RWPE2 (cell line): ENCODE measurements at places on chromosomes 2 and 18.

GRCh38 chr2:112836163-112836560 is 417 bp downstream of the IL1B start:
- no peak for DNase-seq

DNA sequence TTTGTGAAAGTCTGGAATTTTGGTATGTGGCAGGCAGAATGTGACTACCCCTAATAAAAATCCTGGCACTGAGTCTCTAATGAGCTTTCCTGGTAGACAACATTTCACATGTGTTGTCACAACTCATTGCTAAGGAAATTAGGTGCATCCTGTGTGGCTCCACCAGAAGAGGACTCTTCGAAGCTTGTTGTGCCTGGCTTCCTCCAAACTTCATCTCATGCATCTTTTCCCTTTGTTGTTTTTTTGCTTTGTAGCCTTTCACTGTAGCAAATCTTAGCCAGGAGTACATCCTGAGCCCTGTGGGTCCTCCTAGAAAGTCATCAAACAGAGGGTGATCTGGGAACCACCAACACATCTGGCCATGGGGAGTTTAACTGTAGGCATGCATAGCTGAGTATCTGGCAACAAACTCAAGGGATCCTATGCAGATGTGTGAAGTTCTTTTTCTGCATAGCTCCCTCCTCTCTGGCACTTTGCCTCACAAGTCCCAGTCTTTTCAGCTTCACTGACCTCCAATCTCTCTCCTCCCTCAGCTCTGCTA is 42.1 kb upstream of the SERTAD2 start:
- DNase-seq = no peak

GRCh38 chr2:240650254-240650965 is 25.1 kb downstream of the GPR35 start:
- DNase-seq = no peak

GRCh38 chr2:150860301-150860700 is 372.8 kb upstream of the RND3 start:
- no peak for DNase-seq

DNA sequence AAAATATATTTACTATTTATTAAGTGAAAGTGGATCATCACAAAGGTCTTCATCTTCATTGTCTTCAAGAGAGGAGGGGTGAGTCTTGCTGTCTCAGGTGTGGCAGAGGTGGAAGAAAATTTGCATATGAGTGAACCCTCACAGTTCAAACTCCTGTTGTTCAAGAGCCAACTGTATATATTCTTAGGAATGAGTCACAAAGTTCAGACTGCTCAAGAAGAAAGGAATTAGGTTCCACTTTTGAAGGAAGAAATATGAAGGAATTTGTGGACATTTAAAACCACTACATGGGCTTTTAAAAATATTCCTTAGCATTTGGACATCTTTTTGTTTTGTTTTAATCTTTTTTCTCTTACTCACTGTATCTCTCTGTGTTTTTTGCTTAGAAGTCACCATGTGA is 212.6 kb downstream of the INSIG2 start:
- no peak for DNase-seq

GRCh38 chr2:142536966-142537365 is 340.5 kb upstream of the KYNU start:
- DNase-seq = no peak

DNA sequence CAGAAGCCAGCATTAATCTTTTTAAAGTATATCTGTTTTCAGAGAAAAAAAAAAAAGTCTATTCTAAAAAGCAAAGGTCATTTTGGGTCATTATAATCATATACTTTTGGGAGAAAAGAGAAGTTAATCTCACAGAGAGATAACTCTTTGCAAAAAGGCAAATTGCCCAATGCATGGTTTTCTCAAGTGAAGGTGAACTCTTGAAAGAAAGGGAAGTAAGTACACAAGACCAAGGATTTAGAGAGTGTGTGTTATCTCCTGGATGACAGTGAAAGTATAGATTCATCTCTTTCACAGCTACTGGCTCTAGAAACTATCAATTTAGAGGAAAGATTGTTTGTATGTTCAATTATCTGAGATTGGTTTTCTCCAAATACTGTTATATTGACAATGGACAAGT is 151.4 kb downstream of the CD8B2 start:
- DNase-seq = no peak

GRCh38 chr2:221606424-221606823 is 34.3 kb upstream of the EPHA4 start:
- DNase-seq = no peak

DNA sequence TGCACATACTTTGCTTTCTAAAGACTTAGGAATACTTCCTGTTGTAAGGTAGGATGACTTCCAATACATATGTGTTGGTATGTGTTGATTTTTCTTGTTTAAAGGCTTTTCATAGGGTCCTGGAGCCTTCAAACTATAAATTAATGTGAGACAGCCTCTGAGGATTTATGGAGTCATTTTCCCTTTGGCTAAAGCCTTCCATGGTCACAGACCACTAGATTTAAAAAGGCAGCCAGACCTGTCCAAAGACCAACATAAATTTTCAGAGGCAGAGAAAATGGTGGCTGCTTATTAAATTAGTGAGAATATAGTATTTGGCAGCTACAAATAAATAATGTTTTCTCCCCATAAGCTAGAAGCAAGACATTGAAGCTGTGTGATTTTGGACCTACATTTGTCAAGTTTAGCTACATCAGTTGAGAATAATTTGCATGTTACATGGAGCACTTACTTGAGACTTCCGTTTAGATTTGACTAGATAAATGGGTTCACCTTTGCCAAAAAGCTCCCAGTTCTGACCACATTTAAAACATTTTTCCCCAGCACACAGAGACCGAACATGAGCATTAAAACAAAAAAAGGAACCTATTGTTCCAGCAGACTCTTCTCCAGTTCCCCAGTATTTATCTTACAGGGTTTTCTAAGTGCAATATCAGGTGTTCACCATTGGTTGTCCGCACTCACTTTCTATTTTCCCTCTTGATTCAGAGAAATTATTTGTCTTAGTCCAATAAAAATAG is 402.9 kb downstream of the PARD3B start:
- no peak for DNase-seq

DNA sequence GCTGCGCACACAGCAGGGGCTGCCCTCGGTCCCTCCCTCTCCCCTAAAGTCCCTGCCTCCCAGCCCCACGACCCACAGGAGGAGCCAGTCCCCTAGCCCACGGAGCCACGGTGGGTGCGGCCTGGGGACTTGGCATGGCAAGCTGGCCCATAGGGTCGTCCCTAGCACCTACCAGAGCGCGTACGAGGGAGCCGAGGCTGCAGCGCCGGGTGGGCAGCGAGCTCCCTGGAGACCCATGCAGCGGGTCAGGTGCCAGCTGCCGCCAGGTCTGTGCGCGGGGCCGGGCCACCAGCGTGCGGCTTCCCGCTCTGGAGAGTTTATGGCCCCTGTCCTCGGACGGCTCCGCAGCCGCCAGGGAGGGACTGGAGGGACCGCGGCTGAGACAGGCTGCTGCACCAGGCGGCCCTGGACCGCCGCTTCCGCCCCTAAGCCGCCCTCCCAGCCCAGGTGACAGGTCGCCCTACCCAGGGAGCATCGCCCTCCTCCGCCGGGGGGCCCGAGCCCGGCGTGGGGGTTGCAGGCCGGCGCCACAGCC is 273.6 kb downstream of the CCDC74A start:
- no peak for DNase-seq
